ENCODE measurements at places on chromosomes 4 and X.

GRCh38 chr4:98669577-98669976 lies 11.2 kb upstream of the TSPAN5 start:
- DNase-seq: no peak

- DNase-seq: no peak
Observed at GRCh38 chrX:78125148-78125547, 14.3 kb downstream of the TAF9B start.

- no peak for DNase-seq
Observed at GRCh38 chr4:84433633-84434222, 65.4 kb downstream of the NKX6-1 start.

DNA sequence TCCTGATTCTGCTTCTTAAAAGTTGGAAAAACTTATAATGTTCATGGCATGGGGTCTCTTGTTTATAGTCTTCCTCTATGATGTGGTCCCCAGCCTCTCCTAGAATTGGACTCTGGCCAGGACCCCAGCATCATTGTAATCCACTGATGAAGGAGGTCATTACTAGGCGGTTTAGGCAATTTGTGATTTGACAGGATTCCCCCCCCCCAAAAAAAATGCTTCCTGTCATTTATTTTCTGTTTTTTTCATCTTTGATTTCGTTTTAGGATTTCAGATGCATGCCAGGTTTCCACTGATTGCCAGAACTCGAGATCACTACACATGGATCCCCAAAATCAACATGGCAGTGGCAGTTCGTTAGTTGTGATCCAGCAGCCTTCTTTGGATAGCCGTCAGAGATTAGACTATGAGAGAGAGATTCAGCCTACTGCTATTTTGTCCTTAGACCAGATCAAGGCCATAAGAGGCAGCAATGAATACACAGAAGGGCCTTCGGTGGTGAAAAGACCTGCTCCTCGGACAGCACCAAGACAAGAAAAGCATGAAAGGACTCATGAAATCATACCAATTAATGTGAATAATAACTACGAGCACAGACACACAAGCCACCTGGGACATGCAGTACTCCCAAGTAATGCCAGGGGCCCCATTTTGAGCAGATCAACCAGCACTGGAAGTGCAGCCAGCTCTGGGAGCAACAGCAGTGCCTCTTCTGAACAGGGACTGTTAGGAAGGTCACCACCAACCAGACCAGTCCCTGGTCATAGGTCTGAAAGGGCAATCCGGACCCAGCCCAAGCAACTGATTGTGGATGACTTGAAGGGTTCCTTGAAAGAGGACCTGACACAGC lies 4.9 kb downstream of the SPRY1 start:
- DNase-seq: no peak

- no peak for DNase-seq
Observed at GRCh38 chrX:26927419-26927818, 535.7 kb downstream of the PPP4R3C start.

DNA sequence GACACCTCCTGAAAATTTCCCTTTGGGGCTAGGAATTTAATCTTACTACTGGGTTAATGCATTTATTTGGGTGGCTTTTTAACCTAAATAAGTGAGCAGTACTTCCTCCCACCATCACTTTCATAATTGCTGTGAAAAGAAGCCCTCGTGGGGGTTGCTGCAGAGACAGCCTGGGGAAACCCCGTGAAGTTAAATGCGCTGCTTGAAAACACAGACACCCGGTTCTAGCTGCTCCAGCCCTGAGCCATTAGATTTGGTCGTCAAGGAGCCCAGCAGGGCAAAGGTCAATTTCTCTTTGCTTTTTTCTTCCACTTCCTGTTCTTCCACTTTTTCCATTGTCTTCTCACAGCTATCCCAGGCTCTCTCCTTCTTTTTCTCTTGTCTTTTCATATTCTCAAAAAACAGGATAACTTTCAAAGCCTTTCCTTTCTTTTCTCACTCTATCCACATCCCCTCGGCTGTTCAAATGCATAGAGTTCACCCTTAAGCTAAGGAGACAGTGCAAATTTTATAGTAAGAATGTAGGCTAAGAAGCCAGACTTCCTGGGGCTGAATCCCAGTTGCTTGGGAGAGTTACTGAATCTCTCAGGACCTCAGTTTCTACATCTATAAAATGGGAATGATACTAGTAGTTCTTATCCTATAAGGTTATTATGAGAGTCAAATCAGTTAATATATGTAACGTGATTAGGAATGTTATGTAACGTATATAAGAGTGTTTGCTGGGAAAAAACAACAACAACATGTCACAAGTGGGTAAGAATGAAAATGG lies 91.5 kb upstream of the ZNF827 start:
- peak; percentile 22 for DNase-seq

DNA sequence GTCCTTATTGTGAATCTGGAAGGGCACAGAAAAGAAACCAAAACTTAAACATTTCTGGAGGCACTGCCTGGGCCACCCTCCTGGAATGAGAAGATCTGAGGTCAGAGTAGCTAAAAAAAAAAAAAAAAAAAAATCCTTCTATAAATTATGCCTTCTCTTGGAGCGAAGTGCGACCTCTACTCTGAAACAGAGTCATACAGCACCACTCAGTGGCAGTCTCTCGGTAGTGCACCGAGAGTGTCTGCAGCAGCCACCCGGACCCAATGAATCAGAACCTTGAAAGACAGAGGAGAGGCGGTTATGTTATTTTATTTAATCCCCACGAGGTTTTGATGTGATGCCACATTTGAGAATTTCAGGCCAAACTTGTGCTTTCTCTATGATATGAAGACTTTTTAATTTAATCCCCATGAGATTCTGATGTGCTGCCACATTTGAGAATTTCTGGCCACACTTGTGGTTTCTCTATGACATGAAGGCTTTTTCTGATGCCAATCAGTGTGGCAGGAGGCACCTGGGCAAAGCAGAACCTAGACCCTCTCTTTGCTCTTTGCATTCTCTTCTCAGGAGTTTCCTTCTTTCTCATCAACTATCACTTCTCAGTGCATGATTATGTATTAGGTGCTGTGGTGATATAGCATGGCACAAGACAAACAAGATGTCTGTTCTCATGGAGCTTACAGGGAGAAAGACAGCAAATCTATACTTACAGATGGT lies 5.6 kb upstream of the CT47C1 start:
- DNase-seq: peak; percentile 38

DNA sequence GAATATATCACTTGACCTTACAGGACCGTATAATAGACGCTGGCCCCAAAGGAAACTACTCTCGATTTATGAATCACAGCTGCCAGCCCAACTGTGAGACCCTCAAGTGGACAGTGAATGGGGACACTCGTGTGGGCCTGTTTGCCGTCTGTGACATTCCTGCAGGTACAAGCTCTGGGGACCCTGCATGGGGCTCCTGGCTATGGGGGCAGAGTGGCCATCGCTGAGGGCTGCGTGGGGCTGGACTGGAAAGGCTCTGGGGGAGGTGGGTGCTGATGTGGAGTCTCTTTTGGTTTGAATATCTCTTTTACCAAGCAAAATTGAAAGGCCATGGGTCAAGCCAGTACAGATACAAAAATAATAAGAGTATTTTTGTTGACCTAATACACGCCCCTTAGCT lies 33.9 kb downstream of the NELFA start:
- no peak for DNase-seq

DNA sequence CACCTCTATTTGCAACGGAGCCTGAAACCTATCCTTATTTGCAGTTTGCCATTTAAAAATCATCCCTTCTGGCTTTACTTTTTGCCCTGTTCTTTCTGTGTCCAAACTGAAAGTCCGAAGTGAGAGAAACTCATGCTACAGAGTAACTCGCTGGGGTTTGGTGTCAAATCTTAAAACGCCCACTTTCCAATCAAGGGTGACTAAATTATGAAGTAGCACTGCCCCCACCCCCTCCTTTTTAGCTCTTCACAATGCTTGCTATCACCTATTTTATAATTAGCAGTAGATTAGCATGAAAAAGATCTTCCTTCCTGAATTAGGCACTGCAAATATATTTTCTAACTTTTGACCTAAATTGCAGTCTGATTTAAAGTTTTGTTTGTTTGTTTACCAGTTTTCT lies 52.5 kb downstream of the VGLL1 start:
- peak; percentile 38 for DNase-seq

- no peak for DNase-seq
Observed at GRCh38 chr4:69748173-69748572, 12.2 kb downstream of the SULT1B1 start.

GRCh38 chr4:1510931-1511330 lies 104.7 kb upstream of the NKX1-1 start:
- DNase-seq: no peak

GRCh38 chrX:148813967-148814366 lies 313.6 kb downstream of the AFF2 start:
- no peak for DNase-seq

DNA sequence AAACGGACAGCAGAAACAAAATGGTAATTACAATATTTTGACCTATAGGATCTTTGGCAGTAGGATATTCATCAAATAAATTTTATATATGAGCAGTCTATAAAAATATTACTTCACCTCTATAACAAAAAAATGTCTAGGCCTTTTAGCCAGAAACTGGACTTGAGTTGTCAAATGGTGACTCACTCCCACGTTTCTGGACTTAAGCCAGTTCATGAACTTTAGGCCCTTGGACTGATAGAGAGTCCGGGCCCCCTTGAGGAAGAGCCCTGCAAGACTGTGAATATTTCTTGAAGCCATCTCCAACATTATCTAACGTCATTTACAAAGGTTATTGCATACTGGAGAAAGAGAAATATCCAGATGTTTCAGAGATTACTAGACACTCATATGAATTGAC lies 106.8 kb upstream of the FAM47A start:
- DNase-seq: no peak

- no peak for DNase-seq
Observed at GRCh38 chrX:122055979-122056715, 1008.7 kb downstream of the GLUD2 start.

GRCh38 chrX:38864165-38864564 lies 62.9 kb downstream of the MID1IP1 start:
- DNase-seq: no peak

DNA sequence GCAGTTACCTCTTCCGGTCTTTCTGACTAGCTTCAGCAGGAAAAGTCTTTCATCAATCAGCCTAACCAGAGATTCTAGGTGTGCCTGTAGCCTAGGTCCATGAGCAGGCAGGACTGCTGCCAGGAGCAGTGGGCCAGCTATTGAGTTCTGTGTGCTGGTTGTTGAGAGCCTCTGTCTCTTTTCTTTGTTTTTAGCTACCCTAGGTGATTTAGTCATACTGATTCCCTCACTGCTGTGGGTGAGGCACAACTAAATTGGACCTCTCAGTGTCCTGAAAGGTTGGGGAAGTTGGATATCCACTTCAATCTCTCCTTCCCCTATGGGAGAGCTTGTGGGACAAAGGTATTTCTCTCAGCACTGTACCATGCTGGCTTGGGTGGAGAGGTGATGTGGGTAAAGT lies 354.9 kb downstream of the GPAT3 start:
- DNase-seq: no peak

DNA sequence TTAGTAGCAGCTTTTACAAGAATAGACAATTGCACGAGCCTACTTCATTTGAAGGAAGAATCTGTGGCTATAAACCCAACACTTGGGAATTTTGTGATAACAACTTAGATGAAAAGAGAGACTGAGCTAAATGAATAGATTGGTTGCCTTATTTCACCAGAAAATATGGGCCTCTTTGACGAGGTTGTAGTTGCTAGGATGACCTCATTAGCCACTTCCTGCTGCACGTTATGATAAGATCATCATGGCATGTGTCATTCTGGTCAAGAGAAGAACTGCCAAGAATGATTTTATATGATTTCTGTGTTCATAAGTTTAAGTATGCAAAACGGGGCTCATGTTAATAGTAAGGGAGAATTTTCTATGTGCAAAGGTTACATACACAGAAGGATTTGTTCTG lies 321.9 kb upstream of the GIMD1 start:
- DNase-seq: no peak

Data from stimulated activated naive CD8-positive, alpha-beta T cell treated with anti-CD3 and anti-CD28 coated beads, Interleukin-15, Interleukin-2, amounts not matched to agents 100 U/mL and 50 U/mL, for 24 hours (primary cell).